Thymus (tissue), 14 donors: ENCODE measurements at places on chromosomes 1 and 21. TPM values are rescaled to one million over a fixed set of nuclear protein-coding genes. Genes with fewer than 3 reads are reported as not detected.

KRTAP10-11 gene
- not detected for polyA plus RNA-seq

- H3K27me3 ChIP-seq, result no peaks in the 10 kb centered on the region
- no peak overlapping the region for H3K4me3 ChIP-seq
- H3K27ac ChIP-seq, result no peak overlapping the region
- H3K4me1 ChIP-seq, result peaks cover 10% of the 10 kb centered on the region
- H3K36me3 ChIP-seq, result no peaks in the 10 kb centered on the region
- peak; percentile 50 for DNase-seq
These were observed 490.5 kb upstream of the CHRM3 start for GRCh38 chr1:238895911-238896310.

DNA sequence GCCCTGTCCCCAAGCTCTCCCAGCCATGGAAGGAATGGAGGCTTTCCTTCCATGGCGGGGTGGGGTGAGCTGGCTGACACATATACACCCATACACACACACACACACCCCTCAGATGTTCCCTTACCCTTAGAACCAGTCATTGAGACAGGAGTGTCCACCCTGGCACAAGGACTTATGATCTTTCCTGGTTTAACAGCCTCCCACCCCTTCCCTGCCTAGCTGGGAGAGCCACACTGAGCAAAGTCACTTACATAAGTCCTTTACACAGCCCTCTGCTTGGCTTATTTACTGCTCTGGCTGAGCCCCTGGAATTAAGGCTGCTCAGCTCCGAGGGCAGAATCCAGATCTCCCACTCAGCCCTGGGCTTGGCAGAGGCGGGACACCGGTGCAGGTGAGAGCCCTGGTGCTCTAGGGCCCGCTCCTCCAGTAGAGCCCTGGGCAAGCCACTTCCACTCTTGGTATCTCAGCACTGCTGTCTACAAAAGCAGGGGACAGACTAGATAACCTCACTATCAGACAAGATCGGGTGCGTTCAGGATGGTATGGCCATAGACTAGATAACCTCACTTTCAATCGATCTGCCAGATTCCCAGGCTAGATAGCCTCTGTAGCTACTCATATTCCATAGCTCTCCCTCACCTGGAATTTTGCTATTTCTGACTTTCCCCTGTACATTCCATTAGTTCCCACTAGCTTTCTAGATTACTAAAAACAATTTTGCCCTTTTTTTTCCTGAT lies 16.7 kb downstream of the SLC6A9 start:
- no peaks in the 10 kb centered on the region for H3K36me3 ChIP-seq
- H3K27me3 ChIP-seq, result no peaks in the 10 kb centered on the region

GRCh38 chr1:154624746-154625643 lies 17.0 kb upstream of the ADAR start:
- H3K4me3 ChIP-seq, result no peak overlapping the region
- no peak for DNase-seq
- H3K36me3 ChIP-seq, result no peaks in the 10 kb centered on the region
- no peak overlapping the region for H3K27ac ChIP-seq
- no peaks in the 10 kb centered on the region for H3K27me3 ChIP-seq
- H3K4me1 ChIP-seq, result peaks cover 9% of the 10 kb centered on the region

DNA sequence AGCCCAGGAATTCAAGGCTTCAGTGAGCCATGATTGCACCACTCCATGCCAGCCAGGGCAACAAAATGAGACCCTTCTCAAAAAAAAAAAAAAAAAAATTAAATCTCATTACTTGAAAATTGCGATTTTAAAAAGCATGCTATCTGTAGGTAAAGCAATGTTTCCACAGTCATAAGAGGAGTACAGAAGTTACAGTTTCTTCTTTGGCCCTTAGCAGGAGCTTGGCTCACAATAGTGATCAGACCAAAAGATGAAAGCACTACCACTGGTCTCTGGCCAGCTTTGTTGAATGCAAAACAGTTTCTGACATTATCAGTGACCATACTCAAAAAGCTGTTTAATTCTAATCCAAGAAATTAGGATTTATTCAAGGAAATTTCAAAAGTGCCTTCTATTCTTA lies 31.2 kb downstream of the VAV3 start:
- DNase-seq, result no peak
- H3K27ac ChIP-seq, result no peak overlapping the region
- H3K27me3 ChIP-seq, result no peaks in the 10 kb centered on the region
- H3K4me3 ChIP-seq, result no peak overlapping the region
- no peaks in the 10 kb centered on the region for H3K36me3 ChIP-seq

IL10 gene
- 19.1 TPM for polyA plus RNA-seq

DNA sequence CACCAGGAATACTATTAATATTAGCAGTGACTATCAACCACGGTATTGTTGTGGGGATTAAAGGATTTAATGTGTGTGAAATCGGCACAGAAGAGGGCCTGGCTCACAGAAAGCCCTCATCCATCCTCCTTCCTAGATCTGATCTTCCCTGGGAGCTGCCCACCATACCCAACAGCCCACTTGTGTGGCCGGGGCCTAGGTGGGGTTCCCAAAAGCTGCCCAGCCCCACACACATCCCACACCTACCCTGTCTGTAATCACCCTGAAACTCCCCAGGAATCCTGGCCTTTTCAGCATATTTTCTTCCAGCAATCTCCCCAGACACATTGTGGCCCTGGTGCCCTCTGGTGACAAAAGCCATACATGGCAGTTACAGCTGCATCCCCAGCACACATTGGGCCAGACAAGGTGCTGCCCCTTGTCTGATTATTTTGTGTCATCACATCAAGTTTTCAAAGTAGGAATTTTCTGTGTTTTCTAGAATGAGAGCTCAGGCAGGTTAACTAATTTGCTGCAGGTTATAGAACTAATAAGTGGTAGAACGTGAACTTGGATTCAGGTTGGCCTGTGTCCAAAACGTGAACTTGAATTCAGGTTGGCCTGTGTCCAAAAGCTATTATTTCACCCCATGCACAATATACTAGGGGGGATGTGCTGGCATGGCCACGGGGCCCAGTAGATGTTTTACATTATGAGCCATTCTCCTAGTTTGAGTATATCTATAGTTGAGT lies 5.3 kb upstream of the SLC6A9 start:
- peaks cover 15% of the 10 kb centered on the region for H3K27me3 ChIP-seq
- no peaks in the 10 kb centered on the region for H3K36me3 ChIP-seq
- no peak overlapping the region for H3K4me3 ChIP-seq
- H3K27ac ChIP-seq, result no peak overlapping the region
- DNase-seq, result no peak
- no peaks in the 10 kb centered on the region for H3K4me1 ChIP-seq

DNMT3L gene
- 0.80 TPM for polyA plus RNA-seq

DNA sequence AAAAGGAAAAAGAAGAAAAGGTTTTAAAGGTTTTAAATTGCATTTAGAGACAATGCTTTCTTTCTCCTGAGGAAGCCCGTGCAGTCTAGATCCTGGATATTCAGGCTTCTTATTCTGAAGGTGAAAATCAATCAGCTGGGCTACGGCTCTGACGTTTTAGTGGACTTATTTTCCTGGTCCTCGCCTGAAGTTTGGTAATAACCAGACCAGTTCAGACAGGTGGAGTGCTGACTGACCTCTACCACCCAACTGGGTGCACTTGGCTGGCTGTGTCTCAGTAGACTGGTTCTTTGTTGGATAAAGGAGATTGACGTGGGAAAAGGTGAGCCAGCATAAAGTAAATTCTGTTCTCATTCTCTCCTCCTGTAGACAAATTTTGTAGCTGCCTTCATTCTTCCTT lies 7.2 kb upstream of the ATP1A1 start:
- no peak overlapping the region for H3K4me3 ChIP-seq
- H3K4me1 ChIP-seq, result peaks cover 3% of the 10 kb centered on the region
- no peaks in the 10 kb centered on the region for H3K27me3 ChIP-seq

GRCh38 chr1:225712391-225712790 lies 59.5 kb upstream of the ENAH start:
- DNase-seq, result no peak
- no peak overlapping the region for H3K27ac ChIP-seq
- H3K36me3 ChIP-seq, result no peaks in the 10 kb centered on the region

GNG12 gene
- polyA plus RNA-seq, result 19.3 TPM

DNA sequence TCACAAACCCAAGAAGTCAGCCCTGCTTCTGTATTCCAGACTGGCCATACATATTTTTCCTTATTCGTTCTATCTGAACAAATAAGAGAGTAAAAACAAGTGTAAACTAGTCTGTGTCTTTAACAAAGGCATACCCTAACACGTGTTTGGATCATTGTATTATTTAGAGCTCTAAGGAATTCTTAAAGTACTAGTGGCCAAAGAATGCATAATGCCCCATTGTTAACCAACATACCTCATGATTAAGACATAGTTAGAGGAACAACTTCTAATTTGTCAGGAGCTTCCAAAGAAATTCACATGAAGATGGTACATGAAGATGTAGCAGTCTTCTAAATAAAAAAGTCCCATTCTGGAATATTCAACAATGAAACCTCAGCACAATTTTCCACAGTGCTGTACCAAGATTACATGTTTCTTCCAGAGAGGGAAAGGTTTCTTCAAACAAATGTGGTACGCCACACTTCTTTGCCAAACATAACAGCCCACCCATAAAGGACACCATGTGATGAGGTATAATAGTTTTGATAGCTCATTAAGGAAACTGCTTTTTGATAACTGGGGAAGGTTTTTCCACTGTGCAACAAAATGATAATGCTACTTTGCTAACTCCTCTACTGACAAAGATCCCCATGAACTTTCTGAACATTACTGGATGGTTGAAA lies 5.0 kb downstream of the PALMD start:
- DNase-seq, result no peak
- no peaks in the 10 kb centered on the region for H3K36me3 ChIP-seq
- no peak overlapping the region for H3K27ac ChIP-seq
- peaks cover 11% of the 10 kb centered on the region for H3K27me3 ChIP-seq

DNA sequence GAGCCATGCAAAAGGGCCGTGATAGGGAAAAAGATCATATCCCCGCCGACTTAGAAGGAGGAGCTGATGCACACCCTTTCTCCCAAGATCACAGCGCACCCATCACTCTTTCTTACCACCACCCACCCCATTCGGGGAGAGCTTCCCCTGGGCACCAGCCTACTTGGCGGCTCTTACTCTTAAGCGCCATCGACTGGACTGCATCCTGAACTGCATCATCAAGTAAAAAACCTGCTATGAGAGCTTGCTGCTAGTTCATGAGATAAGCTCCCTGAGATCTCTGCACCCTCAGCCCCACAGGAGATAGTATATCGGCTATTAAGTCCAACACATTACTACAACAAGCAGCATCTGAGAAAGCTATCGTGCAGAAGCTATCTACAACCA lies 125.1 kb downstream of the BARHL2 start:
- H3K27me3 ChIP-seq, result no peaks in the 10 kb centered on the region
- H3K4me3 ChIP-seq, result no peak overlapping the region
- no peaks in the 10 kb centered on the region for H3K36me3 ChIP-seq
- no peak for DNase-seq
- no peaks in the 10 kb centered on the region for H3K4me1 ChIP-seq

- H3K4me3 ChIP-seq, result no peak overlapping the region
- no peaks in the 10 kb centered on the region for H3K36me3 ChIP-seq
- peaks cover 48% of the 10 kb centered on the region for H3K4me1 ChIP-seq
- no peak overlapping the region for H3K27ac ChIP-seq
- peaks cover 37% of the 10 kb centered on the region for H3K27me3 ChIP-seq
- DNase-seq, result peak; percentile 40
These were observed 38.2 kb upstream of the H6PD start for GRCh38 chr1:9196129-9197040.

GRCh38 chr1:188668083-188668482 lies 1809.6 kb downstream of the BRINP3 start:
- H3K4me1 ChIP-seq, result no peaks in the 10 kb centered on the region
- H3K4me3 ChIP-seq, result no peak overlapping the region
- H3K27me3 ChIP-seq, result no peaks in the 10 kb centered on the region
- no peak for DNase-seq
- no peaks in the 10 kb centered on the region for H3K36me3 ChIP-seq

- H3K4me3 ChIP-seq, result no peak overlapping the region
- no peaks in the 10 kb centered on the region for H3K27me3 ChIP-seq
These were observed 892.3 kb downstream of the LTN1 start for GRCh38 chr21:28100366-28100765.

SERINC2 gene
- polyA plus RNA-seq, result 15.6 TPM

LRRC8D gene
- polyA plus RNA-seq, result 23.8 TPM
